ENCODE measurements at places on chromosomes 3 and 15. TPM values are rescaled to one million over a fixed set of nuclear protein-coding genes. Genes with fewer than 3 reads are reported as not detected.

The PSMD2 gene
- 211 TPM for total RNA-seq

- DNase-seq: no peak
Measured at GRCh38 chr3:73415118-73415517, 209.6 kb downstream of the PDZRN3 start.

- no peak for DNase-seq
Measured at GRCh38 chr3:82012775-82013174, 251.3 kb upstream of the GBE1 start.

The TMEM207 gene
- not detected for total RNA-seq

The ROBO2 gene
- 1.8 TPM for total RNA-seq

- no peak for DNase-seq
Measured at GRCh38 chr15:32951736-32952464, 234.1 kb downstream of the GREM1 start.

Data from mesenteric fat pad (tissue), 1 donor.